CD4-positive, alpha-beta T cell treated with Interleukin-10 for 1 hour (primary cell): ENCODE measurements at places on chromosomes 1 and 21.

GRCh38 chr1:36135330-36135667 is 10.3 kb upstream of the COL8A2 start:
- no peak for DNase-seq

DNA sequence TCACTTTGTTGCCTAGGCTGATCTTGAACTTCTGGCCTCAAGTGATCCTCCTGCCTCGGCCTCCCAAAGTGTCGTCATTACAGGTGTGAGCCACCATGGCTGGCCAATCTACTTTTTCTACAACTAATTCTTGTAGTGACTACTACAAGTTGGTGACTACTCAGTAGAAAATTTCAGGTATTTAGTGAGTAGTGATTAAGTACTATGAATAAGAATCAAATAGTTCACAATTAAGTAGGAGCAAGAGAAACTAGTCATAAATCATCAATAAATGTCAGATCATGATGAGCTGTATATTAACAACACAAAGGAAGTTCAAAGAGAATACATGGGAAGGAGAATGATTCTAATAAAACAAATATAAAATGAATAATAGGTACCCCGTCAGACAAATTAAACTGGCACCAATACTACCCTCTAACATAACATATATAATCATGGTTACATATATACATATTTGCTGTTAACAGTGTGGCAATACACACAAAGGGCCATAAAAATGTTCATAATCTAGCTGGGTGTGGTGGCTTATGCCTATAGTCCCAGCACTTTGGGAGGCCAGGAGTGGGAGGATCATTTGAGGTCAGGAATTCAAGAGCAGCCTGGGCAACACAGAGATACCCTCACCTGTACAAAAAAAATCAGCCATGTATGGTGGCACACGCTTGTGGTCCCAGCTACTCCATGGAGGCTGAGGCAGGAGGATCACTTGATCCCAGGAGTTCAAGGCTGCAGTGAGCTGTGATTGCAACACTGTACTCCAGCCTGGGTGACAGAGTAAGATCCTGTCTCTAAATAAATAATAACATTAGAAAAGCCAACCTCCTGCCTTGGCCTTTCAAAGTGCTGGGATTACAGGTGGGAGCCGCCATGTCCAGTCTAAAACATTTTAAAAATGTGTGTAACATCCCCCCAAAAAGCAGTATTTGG is 19.1 kb downstream of the YY1AP1 start:
- no peak for DNase-seq

- DNase-seq: no peak
Observed at GRCh38 chr1:11144570-11145256, 44.4 kb upstream of the ANGPTL7 start.

- no peak for DNase-seq
Observed at GRCh38 chr1:169196581-169196980, 90.1 kb downstream of the ATP1B1 start.

DNA sequence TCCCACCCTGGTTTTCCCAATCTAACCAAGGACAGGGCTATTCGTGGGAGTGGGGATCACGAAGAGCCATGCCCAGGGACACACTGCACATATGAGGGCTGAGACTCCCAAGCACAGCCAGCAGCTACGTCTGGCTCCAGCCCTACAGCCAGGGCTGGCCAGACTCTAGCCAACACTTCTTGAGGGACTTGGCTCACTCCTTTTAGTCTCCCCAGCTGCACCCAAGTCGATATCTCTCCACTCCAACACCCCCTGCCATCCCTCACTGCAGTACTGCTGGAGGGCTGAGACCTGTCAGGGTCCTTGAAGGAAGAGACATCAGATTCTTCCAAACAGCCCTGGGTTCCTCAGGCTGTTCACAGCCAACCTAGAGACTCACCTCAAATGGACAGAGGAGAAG is 62.6 kb downstream of the CD46 start:
- DNase-seq: no peak

DNA sequence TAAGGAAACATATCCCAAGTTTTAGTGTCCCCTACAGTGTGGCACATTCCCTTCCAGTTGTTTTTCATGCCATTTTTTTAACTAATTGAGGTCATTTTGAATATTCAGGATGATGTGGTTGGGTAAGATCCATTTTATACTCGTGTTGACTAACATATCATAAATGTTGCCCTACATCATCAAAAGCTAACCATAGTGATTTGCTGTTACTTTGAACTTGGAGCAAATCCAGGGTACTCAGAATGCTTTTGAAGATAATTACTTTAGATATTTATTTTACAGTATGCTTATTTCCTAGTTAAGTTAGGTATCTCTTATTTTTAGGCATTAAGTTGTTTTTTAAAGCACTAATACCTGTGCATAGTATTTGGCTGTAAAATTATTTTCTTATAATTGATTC is 57.8 kb downstream of the DYRK1A start:
- no peak for DNase-seq

GRCh38 chr1:60271041-60271440 is 197.5 kb upstream of the C1orf87 start:
- DNase-seq: no peak
